NCI-H2227 treated with DMSO at 0.1 percent for 48 hours (cell line): ENCODE measurements at places on chromosomes 4 and X.

DNA sequence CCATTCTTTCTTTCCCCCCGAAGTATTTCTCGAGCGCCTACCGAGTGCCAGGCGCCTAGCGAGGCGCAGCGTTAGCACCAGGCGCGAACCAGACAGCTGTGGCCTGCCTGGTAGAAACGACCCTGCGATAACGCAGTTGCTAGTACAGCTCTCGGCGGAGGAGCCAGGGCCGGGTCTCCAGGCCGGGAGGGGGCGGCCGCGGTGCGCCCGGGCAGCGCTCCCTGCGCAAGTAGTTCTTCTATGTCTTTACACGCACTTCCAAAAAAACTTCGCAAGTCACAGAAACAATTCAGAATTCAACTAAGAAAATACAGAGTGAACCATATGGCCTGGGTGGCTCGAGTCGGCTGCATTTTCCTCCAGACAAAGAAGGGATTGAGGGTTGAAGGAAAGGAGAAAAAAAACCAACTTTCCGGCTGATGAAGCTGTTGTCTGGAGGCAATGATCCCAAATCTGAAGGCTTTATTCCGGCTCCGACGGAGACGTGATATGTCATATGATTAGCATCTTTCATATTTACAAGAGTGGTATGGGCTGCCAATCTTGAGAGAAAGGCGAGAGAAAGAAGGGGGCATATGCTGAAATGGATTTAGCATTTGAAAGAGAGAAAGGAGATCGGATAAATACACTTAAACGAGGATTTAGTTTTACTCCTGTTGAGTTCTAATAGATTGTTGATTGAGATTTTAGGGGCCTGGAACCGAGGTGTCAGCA lies 7.2 kb upstream of the NEUROG2 start:
- DNase-seq = no peak

GRCh38 chr4:73589261-73589847 lies 30.9 kb downstream of the RASSF6 start:
- no peak for DNase-seq

GRCh38 chr4:76250962-76251361 lies 559 bp upstream of the FAM47E start:
- no peak for DNase-seq

DNA sequence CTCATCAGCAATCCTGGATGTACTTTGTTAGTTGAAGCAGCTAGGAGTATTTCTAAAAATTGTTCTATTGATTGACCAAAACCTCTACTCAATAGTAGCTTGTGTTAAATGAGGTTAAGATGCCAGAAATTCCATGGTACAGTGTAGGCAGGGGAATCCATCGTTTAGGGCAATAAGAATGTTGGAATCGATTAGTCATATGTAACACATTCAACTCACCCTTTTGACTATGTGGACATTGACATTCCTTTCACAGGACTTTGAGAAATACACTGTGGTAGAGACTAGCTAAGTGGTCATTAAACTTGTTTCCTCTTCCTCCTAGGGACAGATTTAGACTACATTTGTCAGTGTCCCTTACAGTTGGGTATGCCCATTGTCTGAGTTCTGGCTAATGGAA lies 40.2 kb downstream of the KDM5C start:
- DNase-seq = no peak

DNA sequence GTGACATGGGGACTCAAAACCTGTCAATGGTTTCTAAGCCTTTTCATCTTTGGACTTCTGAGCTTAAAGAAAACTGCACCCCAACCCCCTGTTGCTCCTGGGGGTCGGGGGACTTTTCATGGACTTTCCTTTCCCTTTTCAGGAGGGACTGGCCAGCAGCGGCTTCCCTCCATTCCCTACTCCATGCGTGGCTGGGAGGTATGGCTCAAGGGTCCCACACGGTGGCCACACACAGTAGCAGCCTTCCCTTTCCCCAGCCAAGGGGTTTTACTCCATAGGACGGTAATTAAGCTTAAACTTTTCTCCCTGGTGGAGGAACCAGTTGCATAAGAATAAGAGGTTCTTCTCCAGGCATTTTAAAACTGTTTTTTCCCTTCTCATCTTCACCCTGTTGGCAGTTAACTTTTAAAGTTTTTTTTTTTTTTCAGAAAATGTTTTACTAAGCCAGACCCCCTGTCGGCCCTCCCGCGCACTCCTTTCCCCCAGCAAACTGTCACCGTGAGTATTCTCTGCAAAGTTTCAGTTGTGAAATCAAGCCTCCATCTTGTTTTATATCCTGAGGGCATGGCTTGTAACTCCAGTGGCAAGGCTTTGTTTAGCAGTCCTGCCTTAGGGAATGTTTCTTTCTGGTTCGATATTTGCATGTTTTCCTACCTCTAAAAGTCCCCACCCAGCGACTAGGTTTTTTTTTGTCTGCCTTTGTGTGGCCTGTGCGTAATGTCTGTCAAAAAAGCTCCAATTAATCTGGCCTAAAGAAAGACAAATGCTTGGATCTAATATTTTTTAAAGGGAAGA lies 325.7 kb downstream of the TLL1 start:
- DNase-seq = no peak

DNA sequence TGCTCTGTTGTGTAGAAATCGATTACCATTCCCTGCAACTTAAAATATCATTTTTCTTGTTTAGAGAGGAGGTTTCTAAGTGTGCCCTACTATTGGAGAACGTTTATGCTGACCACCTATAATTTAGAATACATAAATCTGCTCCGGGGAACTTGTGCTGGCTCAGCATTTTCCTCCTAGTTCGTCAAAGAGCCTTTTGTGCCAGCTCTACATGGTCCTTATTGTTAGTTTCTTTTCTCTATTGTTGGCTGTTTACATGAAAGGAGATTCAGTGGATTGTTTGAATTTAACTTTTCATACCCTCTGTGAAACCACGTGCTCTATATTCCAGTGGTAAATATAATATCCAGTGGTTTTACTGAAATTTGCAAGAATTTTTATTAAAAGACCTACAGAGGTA lies 53.4 kb upstream of the ATP8A1 start:
- no peak for DNase-seq

DNA sequence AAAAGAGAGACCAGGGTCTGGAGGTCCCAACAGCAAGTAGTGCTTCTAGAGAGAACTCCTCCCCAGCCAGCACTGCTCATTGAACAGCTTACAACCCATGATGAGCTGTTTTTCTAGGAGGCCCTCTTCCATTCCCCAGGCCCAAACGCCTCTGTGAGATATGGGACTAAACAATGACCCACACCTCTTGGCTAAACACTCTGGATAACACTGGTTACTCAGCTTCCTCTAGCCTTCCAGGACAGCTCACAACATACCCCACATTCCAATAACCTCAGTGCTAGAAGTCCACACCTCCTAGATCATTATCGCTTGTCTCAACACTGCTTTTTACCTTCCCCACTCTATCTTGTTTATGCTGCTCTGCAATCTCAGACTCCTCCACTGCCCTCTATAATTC lies 35.4 kb upstream of the PGRMC2 start:
- DNase-seq = no peak

DNA sequence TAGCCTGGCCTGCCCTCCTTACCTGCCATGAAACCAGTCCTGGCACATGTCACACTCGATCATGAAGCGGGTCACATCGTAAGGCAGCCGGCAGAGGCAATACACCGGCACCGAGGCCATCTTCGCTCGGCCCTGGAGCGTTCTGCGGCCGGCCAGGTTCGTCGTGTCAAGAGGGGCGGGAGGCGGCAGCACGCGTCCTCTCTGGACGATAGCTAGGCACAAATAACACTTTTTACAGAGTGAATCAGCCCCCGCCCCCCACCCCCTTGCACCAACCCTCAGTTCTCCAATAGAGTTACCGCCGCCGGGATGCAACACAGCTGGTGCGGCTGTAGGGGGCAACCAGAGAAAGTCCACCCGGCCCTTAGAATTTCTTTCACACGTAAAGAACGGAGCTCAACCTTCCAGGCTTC lies 1.7 kb downstream of the PHF8 start:
- peak; percentile 50 for DNase-seq

- no peak for DNase-seq
These were observed 3.7 kb downstream of the MMRN1 start for GRCh38 chr4:89898304-89898716.

DNA sequence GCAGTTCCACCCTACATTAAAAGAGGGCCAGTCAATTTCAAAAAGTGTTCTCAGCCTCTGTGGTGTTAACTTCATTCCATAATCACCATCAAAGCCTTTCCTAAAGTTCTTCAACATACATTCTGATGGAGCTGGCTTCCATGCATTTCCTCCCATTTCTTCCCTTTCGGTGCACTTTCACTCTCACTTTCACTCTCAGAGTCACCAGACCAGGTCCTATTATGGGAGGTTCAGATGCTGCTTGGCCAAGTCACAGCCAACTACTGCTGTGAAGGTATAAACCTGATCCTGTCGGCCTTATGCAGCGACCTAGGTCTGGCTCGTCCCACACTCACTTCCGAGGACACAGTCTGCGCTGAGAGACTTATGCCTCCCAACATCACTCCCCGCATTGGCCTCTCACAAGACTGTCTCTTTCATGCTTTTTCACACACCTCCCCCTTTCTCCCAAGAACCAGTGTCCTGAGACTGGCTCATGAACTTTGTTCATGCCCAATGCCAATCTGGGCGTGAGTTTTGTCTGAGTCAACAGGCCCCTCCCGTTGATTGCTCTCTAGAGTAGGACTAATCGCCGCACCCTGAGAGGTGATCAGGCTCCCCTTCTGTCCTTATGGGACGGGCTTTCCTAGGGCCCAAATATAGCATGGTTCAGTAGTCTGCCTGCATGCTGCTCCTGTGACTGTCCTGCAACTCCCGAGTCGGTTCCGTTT lies 60.8 kb upstream of the XAGE1B start:
- no peak for DNase-seq

- no peak for DNase-seq
These were observed 65.8 kb upstream of the TRPC5 start for GRCh38 chrX:112148397-112148796.
